ENCODE measurements at places on chromosomes 16 and 17. TPM values are rescaled to one million over a fixed set of nuclear protein-coding genes. Genes with fewer than 3 reads are reported as not detected.

GRCh38 chr17:36736201-36737156 lies 135.1 kb downstream of the MRM1 start:
- no peak for DNase-seq

DNA sequence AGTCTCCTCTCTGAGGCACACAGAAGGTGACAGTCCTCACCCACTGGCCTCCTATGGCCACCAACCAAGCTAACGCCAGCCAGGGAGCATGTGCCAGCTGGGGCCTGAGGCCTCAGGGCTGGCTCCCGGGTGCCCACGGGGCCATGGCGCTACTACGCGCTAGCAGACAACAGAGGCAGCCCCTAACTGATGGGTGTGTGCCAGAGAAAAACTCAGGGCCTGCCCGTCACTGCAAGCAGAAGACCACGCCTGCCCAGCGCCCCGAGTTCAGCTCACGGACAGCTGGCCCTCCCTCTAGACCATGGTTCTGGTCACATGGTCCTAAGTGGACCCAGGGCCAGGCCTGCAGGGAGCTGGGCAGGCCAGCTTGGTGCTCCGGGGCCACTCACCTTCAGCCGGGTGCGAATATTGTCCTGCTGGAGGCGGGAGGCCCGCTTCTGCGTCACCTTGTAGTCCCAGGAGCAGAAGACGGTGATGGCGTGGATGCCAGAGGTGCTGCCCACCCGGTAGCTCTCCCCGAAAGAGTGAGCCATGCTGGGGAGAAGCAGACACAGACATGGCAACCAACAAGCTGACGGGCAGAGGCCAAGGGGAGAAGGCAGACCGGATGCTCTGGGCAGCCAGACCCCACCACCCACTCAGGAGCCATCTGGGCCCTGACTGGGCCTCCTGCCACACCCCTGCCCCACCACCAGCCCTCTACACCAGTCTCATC lies 6.2 kb downstream of the TMC6 start:
- no peak for DNase-seq

DRC3 gene
- total RNA-seq: 0.97 TPM

SAT2 gene
- total RNA-seq: 23.3 TPM

TOM1L1 gene
- total RNA-seq: 24.2 TPM

ASPHD1 gene
- 7.8 TPM for total RNA-seq

SNX11 gene
- total RNA-seq: 12.9 TPM
